ENCODE measurements at places on chromosomes 6 and 20.

DNA sequence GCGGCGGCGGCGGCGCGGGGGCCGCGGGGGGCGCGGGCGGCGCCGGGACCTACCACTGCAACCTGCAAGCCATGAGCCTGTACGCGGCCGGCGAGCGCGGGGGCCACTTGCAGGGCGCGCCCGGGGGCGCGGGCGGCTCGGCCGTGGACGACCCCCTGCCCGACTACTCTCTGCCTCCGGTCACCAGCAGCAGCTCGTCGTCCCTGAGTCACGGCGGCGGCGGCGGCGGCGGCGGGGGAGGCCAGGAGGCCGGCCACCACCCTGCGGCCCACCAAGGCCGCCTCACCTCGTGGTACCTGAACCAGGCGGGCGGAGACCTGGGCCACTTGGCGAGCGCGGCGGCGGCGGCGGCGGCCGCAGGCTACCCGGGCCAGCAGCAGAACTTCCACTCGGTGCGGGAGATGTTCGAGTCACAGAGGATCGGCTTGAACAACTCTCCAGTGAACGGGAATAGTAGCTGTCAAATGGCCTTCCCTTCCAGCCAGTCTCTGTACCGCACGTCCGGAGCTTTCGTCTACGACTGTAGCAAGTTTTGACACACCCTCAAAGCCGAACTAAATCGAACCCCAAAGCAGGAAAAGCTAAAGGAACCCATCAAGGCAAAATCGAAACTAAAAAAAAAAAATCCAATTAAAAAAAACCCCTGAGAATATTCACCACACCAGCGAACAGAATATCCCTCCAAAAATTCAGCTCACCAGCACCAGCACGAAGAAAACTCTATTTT is 2.0 kb downstream of the FOXC1 start:
- peak; percentile 57 for DNase-seq

DNA sequence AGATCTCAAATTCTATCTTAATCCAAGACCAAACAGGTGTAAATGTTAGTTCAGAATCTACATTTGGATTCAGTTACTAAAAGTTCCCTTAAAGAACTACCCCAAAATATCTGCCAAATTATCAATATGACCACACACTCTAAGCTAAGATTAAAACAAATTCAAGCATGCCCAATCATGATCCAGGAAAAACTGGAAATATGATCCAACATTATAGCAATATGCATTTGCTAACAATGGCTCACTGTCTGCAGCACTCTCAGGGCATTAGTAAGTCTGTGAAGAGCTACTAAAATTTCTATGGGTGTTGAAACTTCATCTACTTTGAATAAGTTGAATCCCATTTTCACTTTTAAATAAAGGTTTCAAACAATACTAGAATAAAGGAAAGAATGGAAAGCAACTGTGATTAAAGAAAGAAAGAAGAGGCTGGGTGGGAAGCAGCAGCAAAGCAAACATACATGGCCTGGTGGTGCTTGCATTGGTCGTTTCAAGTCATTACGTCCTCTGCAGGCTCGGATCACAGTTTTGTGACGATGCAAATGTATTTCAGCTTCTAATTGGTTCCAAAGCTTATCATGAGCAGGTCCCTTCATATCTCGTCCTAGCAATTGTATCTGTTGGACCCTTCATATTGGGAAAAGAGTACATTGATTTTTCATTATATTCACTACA is 29.2 kb downstream of the GOPC start:
- no peak for DNase-seq

GRCh38 chr6:20055916-20056315 is 156.4 kb downstream of the MBOAT1 start:
- no peak for DNase-seq

DNA sequence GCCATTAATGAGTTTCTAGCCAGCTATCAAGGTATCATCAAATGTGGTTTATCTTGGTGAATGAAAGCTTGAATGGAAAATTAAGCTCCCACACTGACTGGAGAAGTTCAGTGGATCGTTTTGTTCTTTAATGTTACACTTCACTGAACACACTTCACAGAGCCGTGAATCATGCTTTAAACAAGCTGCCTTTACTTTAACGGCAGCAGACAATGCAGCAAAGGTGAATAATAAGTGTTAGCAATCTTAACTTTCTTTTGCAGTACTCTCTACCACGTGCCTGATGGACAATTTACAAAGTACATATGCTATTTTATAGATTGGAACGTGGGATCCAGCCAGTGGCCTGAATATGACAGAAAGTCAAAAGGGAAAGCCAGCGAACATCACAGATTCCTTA is 424.5 kb downstream of the GRIK2 start:
- DNase-seq: no peak

- no peak for DNase-seq
Observed at GRCh38 chr6:113587078-113587699, 270.0 kb upstream of the MARCKS start.

GRCh38 chr20:58854638-58855471 is 2.3 kb downstream of the GNAS start:
- no peak for DNase-seq

DNA sequence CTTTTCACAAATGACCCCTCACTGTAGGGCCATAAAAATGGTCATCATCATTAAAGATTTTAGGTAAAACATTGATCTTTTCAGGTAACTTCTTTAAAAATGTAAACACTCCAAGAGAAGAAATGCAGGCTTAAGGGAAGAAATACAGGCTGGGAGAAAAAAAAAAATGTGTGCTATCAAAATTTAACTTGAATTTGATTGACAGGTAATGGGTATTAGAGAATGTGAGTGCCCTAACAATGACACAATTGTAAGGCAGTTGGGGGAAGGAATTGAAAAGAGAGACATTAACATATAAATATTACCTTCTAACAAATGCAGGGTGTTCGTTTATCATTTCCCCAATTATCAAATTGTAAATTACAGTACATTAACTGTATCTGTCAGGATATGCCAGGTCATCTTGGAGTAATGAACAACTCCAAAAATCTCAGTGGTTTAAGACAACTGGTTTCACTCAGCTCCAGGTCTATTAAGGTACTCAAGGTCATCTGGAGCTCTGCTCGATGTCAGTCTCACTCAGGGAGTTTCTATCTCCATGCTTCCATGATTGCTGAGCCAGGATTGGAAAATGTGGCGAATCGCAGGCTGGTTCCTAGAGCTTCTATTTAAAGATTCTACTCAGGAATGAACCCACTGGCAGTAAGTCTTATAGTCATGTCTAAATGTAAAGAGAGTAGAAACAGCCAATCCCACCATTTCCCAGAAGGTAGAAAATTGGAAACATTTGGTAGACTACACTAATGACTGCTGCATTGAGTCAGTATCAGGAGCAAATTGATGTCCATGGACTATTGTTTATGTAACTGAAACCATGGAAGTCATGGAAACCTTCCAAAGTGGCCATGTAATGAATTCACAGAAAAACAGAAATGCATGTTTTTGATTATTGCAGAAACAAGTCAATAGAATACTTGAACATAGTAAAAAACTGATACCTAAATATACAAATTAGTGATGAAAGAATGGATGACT is 55.6 kb downstream of the FRK start:
- DNase-seq: no peak

DNA sequence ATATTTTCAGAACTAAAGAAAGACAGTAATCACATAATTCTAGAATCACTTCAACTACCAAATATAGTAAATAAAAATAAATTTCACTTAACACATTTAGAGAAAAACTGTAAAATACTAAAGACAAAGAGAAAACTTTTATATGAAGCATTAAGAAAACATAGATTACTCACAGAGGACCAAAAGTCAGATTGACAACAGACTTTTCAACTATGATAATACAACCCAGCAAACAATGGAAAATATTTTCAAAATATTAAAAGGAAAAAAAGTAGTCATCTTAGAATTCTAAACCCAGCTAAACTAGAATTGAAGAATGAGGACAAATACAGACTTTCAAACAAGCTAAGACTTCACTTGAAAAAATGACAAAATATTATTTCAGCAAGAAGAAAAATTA is 164.8 kb upstream of the ARID1B start:
- no peak for DNase-seq

GRCh38 chr6:326896-327537 is 34.7 kb downstream of the DUSP22 start:
- no peak for DNase-seq

GRCh38 chr6:91266156-91266555 is 679.3 kb upstream of the MAP3K7 start:
- no peak for DNase-seq

DNA sequence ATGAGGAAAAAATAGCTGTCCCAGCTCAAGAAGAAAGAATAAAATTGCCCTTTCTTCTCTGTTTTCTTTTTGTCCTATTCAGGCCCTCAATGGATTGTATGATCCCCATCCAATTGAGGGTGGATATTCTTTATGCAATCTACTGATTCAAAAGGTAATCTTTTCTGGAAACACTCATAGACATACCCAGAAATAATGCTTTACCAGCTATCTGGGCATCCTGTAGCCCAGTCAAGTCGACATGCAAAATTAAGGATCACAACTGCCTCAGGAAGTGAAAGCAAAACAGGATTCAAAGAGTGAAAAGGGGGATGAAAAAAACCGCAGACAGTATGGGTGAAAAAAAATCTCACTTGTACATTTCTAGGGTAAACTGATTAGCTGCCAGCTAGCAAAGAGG is 410.1 kb downstream of the TBC1D32 start:
- no peak for DNase-seq

- peak; percentile 26 for DNase-seq
Observed at GRCh38 chr20:50784464-50784863, 10.4 kb upstream of the BCAS4 start.

GRCh38 chr6:105452924-105453756 is 50.3 kb upstream of the PREP start:
- peak; percentile 44 for DNase-seq

- DNase-seq: no peak
Observed at GRCh38 chr6:12395898-12396297, 105.7 kb downstream of the EDN1 start.

DNA sequence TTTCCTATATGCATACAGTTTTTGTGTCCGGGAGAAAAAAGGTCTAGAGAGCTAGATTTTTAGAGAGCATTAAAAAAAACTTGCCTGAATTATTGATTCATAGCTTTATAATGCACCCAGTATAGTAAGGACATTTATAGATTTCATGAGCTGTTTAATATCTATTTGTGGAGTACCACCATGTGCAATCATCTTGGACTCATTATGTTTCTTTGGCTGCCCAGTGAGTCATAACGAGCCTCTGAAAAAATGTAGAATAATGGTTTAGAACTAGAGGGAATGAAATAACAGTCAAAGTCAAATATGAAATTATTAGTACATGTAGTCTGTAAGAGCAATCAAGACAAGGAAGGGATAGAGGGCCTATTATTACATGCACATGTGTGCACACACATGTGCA is 350.0 kb downstream of the CD83 start:
- no peak for DNase-seq

DNA sequence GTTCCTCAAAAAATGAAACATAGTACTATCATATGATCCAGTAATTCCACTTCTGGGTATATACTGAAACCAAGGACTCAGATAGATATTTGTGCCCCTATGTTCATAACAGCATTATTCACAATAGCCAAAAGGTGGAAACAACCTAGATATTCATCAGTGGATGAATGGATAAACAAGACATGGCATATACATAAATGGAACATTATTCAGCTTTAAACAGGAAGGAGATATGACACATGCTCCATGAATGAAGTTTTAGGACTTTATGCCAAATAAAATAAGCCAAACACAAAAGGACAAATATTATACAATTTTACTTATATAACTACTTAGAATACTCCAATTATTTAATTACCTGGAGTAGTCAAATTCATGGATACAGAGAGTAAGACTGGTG is 16.4 kb downstream of the PLCB1 start:
- no peak for DNase-seq

DNA sequence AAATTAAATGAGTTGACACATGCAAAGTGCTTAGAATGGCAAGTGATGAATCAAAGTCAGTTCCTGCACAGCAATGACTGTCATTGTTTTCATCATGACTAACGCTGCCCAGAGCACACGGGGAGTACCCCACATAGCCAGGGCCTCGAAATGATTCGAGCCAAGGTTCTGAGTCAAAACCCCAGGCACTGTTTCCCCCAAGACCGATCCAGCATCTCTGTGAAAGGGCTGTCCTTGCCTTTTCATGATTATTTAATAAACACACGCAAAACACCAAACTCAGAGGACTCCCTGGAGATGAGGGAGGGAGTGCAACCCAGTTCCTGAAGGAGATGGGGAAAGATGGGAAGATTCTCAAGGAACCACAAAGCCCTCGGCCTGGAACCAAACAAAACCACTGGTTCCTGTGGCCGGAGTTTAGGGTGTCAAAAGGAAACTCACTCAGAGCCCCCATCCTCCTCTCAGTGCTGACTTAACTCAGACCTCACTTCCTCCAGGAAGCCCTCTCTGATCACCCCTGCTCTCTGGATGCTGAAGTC is 3.8 kb downstream of the PREX1 start:
- peak; percentile 26 for DNase-seq

- no peak for DNase-seq
Observed at GRCh38 chr20:3164763-3165410, 5.2 kb upstream of the FASTKD5 start.

- no peak for DNase-seq
Observed at GRCh38 chr6:77322604-77323003, 140.7 kb downstream of the HTR1B start.

- DNase-seq: no peak
Observed at GRCh38 chr6:127463056-127463455, 3.9 kb upstream of the KIAA0408 start.

DNA sequence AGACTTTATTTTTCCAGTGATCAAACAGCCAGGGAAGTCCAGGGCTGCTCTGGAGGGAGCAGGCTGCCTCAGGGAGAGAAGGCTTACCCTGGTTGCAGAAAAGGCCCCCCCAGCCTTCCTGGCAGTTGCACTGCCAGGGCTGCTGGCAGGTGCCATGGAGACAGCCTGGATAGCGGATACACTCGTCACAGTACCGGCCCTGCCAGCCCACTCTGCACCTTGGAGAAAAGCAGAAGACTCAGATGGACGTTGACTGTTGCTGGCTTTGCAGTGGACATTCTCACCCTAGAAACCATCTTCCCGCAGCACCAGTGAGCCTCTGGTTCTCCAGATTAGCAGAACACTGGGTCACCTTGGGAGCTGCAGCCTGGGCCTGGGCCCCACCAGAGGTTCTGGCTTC is 5.4 kb downstream of the DLL1 start:
- no peak for DNase-seq

DNA sequence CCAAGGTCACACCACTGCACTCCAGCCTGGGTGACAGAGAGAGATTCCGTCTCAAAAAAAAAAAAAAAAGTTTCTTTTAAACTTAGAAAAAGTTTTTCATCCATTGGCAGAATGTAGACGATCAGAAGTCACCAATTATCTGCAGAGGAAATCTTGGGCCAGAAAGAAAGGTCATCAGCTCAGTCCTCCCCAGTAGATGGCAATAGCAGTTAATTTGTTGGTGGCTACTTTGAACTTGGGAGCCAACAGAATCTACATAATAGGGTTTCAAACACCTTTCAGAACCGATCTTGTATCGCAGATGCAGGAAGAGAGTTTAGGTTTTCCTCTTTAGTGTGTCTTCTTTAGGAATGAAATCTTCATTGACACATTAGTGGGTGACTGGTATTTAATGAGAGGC is 41.7 kb downstream of the LBP start:
- no peak for DNase-seq

- DNase-seq: no peak
Observed at GRCh38 chr20:19975901-19976300, 41.3 kb upstream of the NAA20 start.

- DNase-seq: no peak
Observed at GRCh38 chr6:34531580-34532201, 24.4 kb downstream of the SPDEF start.

Data from KBM-7 (cell line).